ENCODE measurements at places on chromosomes 7 and 10.

GRCh38 chr7:130932088-130932487 lies 198.1 kb upstream of the KLF14 start:
- DNase-seq: no peak

GRCh38 chr7:141949451-141949850 lies 2.7 kb upstream of the CLEC5A start:
- no peak for DNase-seq

DNA sequence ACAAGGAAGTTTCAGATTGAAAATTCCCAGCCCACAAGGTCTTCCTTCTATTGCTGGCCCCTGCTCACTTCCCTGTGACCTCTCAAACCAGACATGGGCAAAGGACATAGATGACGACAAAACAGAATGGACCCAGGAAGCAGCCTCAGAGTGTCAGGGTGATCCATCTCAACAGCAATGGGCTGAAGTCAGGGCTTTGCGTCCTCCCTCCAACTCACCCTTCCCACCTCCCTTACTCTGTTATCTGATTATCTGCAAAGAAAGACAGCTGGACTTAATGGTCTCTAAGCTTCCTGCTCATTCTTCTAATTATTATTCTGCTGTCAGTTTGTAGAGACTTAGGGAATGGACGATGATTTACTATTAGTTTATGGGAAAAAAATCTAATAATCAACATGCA lies 115.9 kb downstream of the PIP4K2A start:
- DNase-seq: peak; percentile 53

DNA sequence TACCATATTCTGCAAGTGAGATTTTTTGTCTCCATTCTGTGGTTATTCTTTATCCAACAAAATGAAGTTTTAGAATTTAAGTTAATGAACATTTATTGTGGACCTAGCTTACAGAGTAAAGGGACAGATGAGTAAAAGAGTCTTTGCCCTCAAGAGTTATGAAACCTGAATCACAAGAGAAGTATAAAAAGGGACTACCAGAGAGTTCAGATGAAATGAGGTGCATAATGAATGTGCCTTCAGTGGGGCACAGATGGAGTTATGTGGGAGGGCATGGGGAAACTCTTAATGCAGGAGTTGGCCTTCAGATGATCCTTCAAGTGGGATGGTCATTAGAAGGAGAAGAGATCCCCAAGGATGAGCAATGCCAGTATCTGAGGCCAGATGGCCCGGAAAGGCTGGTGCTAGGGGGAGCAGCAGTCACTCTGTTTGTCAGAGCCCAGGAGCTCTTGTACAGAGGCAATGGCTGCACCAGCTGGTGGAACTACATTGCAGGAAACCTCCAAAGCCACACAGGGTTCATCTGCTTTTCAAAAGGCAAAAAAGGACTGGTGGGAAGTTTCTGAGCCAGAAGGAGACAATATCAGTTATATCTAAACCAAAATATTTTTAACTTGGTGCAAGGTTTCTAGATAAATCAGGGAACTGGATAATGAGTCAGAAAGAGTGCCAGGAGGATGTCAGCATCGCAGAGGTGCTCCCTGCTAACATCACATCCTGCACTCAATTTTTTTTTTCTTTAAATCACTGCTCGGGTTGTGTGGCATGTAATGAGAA lies 162.0 kb downstream of the KLF6 start:
- DNase-seq: peak; percentile 57

- peak; percentile 5 for DNase-seq
Measured at GRCh38 chr10:91820144-91820543, 21.9 kb downstream of the TNKS2 start.

DNA sequence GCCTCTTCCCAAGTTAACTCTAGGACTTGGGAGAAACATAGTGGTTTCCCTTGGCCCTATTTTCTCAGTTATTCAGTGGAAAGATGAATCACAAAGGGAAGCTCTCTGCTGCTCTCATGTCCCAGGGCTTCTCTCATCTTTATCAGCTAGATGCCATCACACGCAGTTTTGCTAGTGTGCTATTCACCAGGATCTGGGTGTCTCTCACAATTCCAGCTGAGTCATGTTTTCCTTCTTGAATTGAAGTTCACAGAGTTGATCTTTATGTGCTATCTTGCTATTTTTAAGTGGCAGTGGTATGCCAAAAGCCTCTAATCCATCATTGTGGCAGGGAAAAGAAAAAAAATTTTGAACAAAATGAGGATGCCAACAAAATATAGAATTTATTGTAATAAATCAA lies 101.3 kb downstream of the TWIST1 start:
- peak; percentile 23 for DNase-seq

DNA sequence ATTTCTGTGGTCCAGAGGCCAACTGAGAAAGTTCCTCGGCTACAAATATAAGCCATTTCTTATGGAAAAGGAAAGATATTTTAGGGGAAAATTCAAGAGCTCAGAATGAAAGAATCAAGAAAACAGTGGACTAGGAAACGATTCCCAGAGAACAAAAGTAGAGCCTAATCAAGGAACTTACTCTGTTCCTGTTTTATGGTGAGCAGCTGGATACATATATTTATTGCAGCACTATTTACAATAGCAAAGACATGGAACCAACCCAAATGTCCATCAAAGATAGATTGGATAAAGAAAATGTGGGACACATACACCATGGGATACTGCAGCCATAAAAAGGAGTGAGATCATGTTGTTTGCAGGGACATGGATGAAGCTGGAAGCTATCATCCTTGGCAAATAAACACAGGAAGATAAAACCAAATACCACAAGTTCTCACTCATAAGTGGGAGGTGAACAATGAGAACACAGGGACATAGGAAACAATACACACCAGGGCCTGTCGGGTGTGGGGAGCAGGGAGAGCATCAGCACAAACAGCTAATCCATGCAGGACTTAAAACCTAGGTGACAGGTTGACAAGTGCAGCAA lies 298.7 kb downstream of the THSD7A start:
- DNase-seq: no peak

- DNase-seq: no peak
Measured at GRCh38 chr10:11330383-11331045, 280.9 kb downstream of the USP6NL start.

- no peak for DNase-seq
Measured at GRCh38 chr7:158500651-158501052, 87.0 kb downstream of the PTPRN2 start.

DNA sequence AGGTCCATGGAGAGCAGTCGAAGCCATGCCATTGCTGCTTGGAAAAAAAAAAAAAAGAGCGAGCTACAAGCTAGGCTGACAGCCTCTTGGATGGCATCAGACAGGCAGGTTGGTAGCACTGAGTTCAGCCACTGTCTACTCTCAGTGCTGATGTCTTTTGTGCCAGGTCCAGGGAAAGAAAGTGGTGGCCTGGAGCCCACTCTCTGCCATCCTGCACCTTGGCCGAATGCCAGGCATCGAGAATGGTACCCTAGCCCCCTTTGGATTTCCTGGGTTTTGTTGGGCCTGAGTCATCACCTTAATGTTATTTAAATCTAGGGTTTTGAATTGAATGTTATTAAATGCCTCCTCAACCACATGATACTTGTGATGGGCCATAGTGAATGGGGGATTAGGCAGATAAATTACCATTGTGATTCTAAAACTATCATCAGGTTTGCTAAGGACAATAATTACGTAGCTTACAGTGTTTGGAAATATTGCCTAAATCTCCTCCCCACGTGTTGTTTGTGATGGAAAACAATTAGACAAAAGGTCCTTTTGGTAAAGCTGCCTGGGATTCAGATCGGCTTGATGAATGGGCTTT lies 195.7 kb upstream of the GPR26 start:
- no peak for DNase-seq

GRCh38 chr10:62625484-62625883 lies 179.0 kb upstream of the ADO start:
- DNase-seq: no peak

GRCh38 chr10:3701491-3701890 lies 83.5 kb downstream of the KLF6 start:
- no peak for DNase-seq

GRCh38 chr10:132534391-132535064 lies 3.1 kb upstream of the INPP5A start:
- DNase-seq: no peak

- no peak for DNase-seq
Measured at GRCh38 chr10:130463876-130464364, 327.7 kb downstream of the GLRX3 start.

Measured in A172 (cell line).